Activated naive CD4-positive, alpha-beta T cell treated with anti-CD3 and anti-CD28 coated beads, Interleukin-2, amount 50 U/mL, for 16 hours (primary cell): ENCODE measurements at places on chromosomes 13 and 19.

DNA sequence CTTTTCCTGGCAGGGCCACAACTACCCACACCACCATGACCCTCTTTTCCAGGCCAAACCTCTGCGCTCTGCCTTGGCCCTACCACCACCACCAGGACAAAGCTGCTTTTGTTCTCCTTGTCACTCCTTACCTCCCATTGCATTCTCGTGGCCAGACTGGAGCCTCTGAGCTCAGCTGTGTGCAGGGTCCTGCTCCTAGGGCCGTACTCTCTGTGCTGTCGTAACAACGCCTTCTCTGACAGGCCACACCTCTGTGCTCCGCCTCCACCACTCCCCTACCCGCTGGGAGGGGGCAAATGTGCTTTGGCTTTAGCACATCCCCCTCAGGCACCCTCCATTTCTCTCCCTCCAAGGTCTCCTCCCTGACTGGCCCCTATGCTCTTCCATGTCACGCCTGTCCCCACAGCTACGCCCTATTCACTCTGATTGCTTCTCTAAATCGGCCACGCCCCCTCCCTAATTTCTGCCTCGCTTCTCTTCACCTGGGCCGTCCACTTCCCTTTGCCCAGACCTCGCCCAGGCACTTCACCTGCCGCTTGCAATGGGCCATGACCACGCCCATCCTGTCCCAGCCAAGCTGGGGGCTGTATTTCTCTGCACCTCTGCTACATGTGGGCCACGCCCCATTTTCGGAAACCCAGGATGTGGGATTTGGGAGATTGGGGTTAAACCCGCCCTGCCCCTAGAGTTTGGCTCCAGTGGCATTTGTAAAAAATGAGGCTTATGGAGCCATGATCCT is 472.3 kb downstream of the KLF12 start:
- no peak for DNase-seq

- peak; percentile 80 for DNase-seq
Observed at GRCh38 chr19:48351341-48351752, 12.4 kb downstream of the TMEM143 start.

- no peak for DNase-seq
Observed at GRCh38 chr13:80668452-80668851, 327.5 kb upstream of the SPRY2 start.

DNA sequence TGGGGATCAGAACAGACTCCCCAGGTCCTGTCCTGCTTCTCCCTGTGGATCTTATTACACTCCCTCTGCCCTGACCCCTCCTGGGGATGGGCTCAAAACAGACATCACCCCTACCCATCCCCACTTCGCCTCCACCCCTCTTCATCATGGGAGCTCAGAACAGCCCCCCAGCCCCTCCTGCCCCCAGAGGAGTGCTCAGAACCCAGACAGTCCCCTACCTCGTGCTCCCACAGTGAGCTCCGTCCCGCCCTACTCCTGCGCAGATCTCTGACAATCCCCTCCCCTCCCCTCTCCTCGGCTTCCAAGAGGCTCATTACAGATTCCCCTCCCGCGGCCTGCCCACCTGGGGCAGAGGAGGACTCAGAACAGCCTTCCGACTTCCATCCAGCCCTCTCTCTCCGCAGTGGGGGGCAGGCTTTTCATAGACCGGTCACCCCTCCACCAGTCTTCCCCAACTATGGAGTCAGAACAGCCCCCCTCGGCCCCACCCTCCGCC is 6.1 kb downstream of the NXNL1 start:
- no peak for DNase-seq
